ENCODE measurements at places on chromosomes 7 and 10.

DNA sequence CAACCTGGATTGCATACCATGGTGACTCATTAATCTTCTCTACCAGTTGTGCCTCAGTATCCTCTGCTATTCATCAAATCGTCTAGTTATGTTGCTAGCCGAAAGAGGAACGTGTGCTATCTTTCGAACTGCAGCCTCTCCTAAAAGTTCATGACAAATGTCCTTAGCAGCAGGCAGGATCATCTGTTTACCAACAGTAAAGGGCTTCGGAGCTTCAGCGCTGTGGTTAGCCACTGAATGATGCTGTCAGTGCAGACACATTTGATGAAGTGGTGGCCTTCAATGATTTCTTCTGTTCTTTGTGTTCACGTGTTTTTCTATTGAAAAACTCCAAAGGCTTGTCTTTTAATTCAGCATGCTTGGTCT, 68.8 kb downstream of the CSTF2T start:
- no peak for DNase-seq

- DNase-seq, result no peak
Observed at GRCh38 chr7:87336136-87336535, 9.3 kb upstream of the CROT start.

- DNase-seq, result no peak
Observed at GRCh38 chr7:50734246-50734645, 48.5 kb downstream of the GRB10 start.

- DNase-seq, result no peak
Observed at GRCh38 chr7:110870926-110871325, 220.0 kb upstream of the LRRN3 start.

DNA sequence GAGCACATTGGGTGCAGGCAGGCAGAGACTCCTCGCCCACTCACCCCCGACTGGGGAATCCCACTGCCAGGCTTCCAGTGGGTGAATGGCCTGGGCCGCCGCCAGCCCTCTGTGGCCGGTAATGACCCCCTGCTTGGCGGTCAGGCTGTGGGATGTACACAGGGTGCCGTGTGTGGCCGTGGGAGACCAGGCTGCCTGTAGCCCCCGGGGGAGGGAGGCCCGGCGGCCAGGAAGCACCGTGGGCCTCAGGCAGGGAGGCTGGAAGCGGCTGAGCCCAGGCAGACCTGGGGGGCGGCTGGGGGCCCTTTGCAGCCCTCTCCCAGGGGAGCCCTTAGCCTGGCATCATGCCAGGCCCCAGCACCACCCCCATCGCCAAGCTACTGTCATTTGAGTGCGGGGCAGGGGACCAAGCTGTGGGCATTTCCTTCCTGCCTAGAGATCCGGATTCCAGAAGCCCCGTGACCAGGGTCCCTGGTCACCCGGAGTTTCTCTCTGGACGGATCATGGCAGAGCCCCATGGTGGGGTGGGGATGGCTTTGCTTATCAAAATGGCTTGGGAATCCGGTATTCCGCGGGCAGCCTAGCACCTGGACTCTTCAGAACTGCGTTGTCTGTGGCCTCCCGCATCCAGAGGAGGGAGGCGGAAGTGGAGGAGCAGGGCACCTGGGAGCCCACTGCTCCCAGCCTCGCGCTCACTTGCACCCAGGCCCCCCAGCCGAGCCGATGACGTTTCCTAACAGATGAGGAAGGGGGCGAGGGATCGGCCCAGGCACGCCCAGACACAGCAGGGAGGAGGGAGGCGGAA, 1.1 kb downstream of the TTYH3 start:
- peak; percentile 17 for DNase-seq

- no peak for DNase-seq
Observed at GRCh38 chr10:43350156-43350555, 21.3 kb upstream of the FXYD4 start.

DNA sequence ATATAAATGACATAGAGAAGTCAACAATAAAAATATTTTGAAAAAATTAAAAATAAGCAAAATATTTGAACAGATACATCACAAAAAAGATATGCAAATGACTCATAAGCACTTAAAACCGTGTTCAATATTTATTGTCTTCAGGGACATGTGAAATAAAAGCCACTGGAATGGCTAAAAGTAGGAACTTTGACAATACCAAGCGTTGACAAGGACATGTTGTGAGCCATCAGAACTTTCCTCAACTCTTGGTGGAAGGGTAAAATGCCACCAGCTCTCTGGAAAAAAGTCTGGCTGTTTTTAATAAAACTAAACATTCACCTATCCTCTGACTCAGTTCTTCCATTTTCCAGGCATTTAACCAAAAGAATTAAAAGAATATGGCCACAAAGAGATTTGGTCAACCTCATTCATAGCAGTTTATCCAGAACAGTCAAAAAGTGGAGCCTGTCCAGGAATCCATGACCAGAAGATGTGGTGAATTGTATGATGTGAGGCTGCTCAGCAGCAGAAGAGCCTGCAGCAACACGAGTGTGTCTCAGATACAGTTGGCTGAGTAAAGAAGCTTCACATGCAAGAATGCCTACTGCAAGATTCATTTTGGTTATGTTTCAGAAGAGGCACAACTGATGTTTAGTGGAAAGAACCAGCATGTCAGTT, 7.1 kb upstream of the KLF6 start:
- no peak for DNase-seq

- DNase-seq, result no peak
Observed at GRCh38 chr10:3727268-3727667, 57.7 kb downstream of the KLF6 start.

Data from NCI-H2227 treated with DMSO at 0.1 percent for 48 hours (cell line).